Muscle of leg (tissue), 16 donors: ENCODE measurements at places on chromosomes 16 and 17. TPM values are rescaled to one million over a fixed set of nuclear protein-coding genes. Genes with fewer than 3 reads are reported as not detected.

DNA sequence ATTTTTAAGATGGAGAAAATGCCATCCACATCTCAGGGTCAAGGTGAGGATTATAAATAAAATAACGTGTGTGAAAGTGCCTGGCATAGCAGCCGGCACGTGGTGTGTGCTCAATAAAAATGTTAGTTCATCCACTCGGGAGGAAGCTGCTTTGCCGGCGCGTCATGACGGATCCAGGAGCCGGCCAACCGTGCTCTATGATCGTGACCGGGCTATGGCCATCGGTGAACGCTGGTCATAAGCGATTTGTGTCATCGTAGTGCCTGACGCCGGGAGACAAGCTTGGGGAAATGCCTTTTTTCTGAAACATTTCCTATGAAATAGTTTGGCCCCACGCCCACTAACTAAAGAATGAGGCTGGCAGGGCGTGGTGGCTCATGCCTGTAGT, 74.0 kb downstream of the CMC2 start:
- DNase-seq: peak; percentile 68

- DNase-seq: no peak
Measured at GRCh38 chr16:23539984-23540816, 16.9 kb downstream of the EARS2 start.

GRCh38 chr17:42067371-42068091, 17.1 kb upstream of the C17orf113 start:
- peak; percentile 51 for DNase-seq

Gene CDRT15L2
- not detected for polyA plus RNA-seq

DNA sequence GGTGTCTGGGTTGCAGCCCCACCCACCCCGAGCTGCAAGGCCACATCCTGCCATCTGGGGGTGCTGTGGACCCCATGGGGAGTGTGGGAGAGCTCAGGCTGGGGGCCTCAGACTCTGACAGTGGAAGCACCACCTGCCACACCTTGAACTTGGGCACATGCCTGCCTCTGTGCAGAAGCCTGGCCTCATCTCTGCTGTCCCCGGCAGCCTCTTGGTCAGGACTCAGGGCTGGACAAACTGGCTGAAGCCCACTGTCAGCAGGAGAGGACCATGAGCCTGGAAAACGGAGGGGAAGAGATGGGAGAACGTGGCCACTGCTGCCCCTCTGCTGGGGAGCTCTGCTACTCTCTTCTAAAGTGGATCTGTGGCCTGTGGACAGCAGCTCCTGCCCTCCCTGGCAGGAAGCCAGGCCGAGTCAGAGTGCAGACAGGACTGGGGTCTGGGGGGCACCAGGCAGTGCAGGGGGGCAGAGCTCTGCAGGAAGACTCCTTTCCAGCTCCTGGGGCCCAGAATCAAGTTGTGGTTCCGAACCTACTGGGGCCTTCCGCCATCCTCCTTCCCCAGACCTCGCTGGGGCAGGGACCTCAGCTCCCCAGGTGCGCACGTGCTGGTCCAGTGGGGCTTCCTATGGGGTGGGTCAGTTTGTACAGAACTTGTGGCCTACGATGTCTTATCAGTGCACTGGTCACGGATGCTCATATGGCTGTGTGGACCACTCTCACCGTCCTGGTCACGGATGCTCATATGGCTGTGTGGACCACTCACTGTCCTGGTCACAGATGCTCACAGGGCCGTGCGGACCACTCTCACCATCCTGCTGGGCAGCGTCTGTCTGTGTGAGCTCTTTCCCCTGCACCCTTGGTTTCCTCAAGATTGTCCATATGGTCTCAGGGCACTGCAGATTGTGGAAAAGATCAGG, 207.7 kb downstream of the LAT start:
- no peak for DNase-seq

Gene ITGAL
- polyA plus RNA-seq: 2.1 TPM

GRCh38 chr16:85986931-85987749, 88.2 kb downstream of the IRF8 start:
- DNase-seq: peak; percentile 17

DNA sequence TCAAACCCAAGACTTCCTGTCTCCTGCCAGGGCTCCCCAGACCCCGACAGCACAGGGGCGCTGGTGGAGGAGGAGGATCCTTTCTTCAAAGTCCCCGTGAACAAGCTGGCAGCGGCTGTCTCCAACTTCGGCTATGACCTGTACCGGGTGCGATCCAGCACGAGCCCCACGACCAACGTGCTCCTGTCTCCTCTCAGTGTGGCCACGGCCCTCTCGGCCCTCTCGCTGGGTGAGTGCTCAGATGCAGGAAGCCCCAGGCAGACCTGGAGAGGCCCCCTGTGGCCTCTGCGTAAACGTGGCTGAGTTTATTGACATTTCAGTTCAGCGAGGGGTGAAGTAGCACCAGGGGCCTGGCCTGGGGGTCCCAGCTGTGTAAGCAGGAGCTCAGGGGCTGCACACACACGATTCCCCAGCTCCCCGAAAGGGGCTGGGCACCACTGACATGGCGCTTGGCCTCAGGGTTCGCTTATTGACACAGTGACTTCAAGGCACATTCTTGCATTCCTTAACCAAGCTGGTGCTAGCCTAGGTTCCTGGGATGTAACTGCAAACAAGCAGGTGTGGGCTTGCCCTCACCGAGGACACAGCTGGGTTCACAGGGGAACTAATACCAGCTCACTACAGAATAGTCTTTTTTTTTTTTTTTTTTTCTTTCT, 8.1 kb downstream of the SERPINF1 start:
- DNase-seq: no peak

Gene FBXW10
- polyA plus RNA-seq: not detected

DNA sequence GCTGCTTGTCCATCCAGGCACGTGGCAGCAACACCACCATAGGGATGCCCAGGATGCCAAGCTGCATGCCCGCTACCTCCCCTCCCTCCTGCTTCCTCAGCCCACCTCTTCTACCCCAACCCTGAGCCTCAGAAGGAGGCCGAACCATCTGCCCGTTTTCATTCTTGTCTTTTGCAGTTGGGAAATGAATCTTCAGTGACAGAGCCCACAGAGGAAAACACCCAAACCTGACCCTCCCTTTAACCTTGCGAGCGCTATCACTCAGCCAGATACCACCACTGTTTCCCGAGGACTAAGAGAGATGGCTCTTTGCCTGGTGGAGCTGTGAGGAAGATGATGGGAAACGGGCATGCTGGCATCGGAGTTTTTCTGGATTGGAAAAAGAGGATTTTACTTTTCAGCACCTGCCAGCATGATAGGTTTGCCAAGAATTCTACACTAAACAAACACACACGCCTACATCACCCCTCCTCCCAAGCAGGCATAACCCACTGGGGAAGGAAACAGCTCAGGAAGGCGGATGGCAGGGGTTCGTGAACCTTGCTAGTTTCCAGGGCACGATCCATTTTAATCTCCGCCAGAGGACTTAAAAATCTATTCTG, 457.4 kb downstream of the SLC39A11 start:
- DNase-seq: no peak

DNA sequence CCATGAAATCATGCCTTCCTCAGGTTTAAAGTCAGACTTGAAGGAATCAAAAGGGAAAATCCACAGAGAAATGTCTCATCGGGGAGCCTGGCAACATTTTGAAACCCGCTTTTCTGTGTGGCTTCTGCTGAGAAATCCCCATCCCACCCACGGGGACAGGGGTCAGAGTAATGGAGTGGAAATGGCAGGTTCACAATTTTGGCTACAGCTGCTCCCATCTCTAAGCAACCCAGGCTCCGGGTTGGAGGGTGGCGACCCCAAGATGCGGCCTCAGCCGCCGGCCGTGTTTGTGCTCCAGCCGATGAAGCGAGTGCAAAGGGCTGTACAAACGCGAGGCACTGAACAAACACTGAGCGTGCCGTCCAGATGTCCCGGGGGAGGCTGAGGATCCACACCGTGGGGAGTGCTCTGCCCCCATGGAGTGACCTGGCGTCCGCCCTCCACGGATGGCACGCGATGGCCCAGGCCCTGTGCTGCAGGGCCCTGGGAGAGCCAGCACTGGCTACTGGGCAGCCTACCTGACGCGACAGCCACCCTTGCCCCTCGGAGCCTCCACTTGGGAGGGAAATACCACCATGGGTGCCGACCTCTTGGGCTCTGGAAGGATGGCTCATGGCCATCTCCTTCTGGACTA, 22.2 kb downstream of the SLC43A2 start:
- no peak for DNase-seq

Gene ADAD2
- polyA plus RNA-seq: 1.0 TPM

DNA sequence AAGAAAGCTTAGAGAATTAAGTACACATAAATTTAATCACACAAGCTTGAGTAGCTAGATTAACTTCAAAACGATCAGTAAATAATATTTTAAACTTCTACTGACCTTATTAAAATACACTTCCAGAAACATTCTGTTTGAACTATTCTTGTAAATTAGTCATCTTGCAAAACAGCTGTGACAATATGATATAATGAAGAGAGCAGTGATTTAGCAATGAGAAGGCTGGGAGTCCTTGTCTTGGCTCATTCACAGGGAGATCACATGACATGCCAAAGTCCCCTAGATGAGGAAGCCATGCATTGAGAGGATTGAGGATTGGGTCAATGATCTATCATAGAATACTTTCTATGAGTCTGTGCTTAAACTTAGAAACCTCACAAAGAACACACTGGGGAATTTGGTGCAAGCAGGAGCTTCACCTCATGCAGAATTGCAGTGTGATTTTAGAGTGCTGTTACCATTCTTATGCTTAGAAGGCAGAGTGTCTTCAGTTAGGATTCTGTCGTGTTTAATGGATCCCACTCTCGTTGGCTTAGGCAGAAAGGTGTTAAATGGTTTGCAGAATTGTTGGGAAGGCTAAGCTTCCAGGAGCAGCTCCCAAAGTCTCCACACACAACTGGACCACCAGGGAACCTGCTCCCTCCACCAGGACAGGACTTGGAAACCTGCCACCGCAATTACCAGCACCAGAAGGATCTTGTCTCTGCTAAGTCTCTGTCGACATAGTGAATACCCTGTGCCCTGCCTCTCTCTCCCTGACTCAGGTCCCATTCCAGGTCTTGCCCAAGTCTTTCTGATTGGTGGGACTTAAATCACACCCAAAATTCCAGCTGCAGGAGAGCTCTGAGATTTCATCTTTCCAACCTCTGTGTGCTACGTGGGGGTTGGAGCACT, 87.1 kb downstream of the USP22 start:
- peak; percentile 39 for DNase-seq

DNA sequence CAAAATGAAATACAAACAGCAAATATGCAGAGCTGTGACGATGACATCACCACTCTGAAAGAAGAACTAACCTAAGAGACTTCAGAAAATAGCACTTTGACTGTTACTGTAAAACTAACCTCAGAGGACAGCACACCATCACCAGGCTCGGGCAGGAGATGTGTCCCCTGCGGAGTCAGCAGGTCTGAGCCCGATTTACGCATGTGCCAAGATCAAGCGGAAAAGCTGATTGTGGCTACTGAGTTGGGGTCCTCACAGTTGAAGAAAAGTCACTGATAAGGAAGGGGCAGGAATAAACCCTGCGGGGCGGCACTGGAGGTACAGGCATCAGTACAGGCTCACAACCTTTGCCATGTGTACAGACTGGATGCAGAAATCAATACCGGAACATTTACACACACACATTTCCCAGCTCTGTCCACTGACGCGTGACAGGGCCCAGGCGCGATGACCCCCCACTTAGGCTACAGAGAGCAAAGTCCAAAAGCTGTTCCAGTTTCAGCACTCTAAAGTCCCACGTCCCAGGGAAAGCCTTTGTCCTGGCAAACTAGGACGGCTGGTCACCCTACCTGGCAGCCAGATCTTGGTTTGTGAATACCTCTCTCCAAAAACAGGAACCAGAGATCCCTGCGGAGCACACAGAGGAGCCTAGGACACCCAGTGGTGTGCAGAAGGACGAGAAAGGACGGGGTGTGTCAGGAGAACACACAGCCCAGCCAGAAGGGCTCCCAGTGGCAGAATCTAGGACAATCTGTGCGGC, 21.5 kb downstream of the TRAP1 start:
- no peak for DNase-seq

DNA sequence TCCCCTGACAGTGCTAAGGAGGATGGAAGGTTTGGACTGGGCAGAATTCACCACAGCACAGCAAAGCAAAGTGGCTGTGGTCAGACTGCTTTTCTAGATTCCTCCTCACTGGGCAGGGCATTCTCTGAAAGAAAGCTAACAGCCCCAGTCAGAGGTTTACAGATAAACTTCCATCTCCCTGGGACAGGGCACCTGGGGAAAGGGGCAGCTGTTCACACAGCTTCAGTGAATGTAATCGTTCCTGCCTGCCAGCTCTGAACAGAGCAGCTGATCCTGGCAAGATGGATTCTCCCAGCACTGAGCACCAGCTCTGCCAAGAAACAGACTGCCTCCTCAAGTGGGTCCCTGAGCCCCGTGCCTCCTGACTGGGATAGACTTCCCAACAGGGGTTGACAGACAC, 42.4 kb upstream of the KIF2B start:
- DNase-seq: no peak

- no peak for DNase-seq
Measured at GRCh38 chr17:80183581-80184422, 14.0 kb downstream of the CARD14 start.

Gene CPHXL2
- not detected for polyA plus RNA-seq

DNA sequence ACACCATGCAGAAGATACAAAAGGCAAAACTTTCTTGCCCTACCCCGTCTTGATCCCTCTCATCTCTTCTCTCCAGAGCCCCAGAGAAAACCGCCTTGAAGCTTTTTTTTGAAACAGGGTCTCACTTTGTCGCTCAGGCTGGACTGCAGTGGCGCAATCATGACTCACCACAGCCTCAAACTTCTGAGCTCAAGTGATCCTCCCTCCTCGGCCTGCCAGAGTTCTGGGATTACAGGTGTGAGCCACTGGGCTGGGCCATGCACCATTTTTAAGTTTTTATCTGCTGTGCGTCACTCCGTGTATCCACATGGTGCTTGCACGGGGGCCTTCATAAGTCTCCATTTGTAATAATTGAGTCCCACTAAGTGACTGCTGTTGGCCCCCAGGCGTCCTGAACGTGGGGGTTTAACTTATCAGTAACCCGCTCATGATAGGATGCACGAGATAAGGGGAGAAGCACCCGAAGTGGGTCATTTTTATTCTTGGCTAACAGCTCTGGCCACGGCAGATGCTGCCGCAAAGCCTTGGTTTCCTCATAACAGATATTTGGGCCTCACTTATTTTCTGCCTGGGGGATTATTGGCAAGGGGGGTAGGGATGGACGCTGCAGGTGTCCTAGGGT, 8.6 kb downstream of the DNAH17 start:
- DNase-seq: no peak

Gene SPATA2L
- 2.6 TPM for polyA plus RNA-seq

DNA sequence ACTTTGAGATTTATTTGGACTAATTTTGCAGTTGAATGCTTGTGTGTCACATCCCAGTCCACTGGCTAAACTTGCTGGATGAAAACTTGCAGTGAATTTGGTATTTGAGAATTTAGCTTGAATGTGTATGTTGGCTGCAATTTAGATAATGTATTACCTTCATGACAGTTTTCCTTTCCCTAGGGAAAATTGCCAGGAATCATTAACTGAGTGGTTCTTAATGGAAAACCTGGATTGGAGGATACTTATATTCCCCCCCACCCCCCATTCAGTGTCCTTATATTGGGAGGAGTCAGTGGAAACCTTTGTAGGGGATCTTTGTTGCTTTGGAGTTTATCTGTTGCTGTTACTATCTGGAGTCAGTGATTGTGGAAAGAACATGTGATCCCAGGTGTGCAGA, 67.6 kb downstream of the KPNA2 start:
- DNase-seq: peak; percentile 12

GRCh38 chr16:714558-715476, at the start of gene METRN:
TSS of gene METRN (plus strand) at chr16:715118. CDS start at chr16:715290, 172 bp downstream.
- peak; percentile 96 for DNase-seq

Gene NPIPB6
- polyA plus RNA-seq: 0.34 TPM
